ENCODE measurements at places on chromosomes 7 and 10.

DNA sequence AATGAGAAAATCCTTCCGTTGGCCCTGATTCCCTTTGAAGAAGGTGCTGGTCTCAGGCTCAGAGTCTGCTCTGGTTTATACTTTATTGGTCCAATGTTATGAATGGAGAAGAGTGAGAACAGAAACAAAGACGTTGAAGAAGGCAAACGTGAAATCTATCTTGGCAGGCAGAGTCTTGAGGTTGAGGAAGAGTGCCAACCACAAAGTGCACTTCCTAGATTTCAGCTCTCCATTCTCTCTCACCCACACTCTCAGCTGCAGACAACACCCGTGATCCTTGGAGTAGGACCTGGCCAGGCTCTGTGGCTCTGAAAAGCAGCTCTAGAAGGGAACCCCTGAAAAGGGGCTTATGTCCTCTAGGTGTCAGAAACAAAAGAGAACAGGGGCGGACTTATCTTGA, 128.9 kb upstream of the PLXNA4 start:
- no peak for DNase-seq

DNA sequence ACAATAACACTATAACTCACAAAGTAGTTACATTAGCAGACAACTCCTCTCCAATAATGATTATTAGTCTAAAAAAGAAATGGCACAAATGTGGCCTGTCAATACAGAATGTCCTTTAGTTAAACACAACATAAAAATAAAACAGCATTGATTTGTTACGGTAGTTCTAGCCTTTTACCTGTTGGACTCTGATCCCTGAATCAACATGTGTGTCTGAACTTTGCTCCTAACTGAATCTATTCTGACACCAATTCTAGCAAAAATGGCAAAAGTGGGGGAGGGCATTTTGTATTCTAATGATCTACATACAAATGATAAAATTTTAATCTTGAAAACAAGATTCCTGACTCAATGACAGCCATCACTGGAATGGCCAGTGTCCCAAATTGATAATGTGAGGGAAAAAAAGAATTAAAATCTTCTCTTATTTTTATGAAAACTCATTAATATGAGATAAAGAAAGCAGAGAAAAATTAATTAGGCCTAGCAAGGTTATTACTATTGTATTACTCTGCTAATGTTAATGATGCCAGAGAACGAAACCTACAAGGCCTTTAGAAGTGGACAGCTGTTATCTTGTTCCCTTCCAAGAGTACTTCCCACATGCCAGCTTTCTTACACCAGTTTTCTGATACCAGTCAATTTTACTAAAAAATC, 30.2 kb downstream of the FRA10AC1 start:
- no peak for DNase-seq

GRCh38 chr10:126738001-126738400, 67.5 kb upstream of the C10orf90 start:
- no peak for DNase-seq

- DNase-seq = no peak
Measured at GRCh38 chr10:17580885-17581284, 36.3 kb downstream of the HACD1 start.

DNA sequence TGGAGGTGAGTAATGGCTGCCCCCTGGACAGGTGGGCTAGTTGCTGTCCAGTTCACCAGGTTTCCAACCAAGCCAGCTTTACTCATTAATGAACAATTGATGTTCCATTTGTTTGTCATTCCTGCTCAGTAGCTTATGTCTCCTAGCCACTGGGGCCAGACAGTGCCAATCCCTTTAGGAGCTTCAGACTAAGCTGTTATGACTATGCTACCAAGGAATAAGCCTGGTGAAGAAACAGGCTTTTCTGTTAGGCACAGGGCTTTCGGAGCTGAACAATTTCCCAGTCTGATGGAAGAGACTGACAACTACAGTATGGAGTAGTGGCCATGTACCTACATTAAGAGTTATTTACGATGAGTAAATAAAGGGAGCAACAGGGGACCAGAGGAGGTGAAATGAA, 2.1 kb upstream of the FMC1 start:
- no peak for DNase-seq

GRCh38 chr10:9198611-9199010, 1144.1 kb downstream of the GATA3 start:
- DNase-seq = no peak

GRCh38 chr7:44152971-44153947, 12.1 kb upstream of the MYL7 start:
- no peak for DNase-seq

DNA sequence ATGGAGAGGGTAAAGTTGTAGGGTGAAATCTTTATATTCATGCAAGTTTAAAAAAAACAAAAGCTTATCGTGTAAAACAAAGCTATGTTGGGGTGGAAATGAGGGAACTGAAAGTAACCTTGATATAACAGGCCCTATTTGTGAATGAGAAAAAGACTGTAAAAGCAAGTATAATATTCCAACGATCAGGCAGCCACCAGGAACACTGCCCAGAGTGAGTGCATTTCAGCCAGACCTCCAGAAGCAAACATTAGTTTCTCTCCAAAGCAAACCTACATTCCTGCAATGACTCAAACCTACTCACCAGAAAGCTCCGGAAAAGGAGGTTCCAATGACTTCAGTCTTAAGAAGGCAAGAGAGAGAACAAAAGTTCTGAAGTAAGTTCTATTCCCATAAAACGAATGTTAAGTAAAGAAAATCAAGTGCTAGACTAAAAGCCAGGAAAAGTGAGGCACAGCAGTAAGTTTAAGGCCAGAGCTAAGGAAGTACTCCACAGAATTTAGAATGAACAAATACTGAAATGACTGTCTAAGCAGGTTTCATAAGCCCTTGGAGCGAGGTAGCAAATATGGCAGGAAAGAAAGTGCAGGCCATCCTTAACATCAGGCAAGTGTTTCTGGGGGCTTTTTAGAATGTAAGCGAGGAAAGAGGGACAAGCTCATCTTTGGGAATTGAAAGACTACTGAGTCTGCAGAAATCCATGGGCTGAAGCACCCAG, 493.1 kb downstream of the XPNPEP1 start:
- DNase-seq = no peak

GRCh38 chr10:20916976-20917375, 19.9 kb upstream of the NEBL start:
- no peak for DNase-seq

GRCh38 chr7:150450491-150451001, at the start of gene GIMAP8:
GIMAP8 (plus strand) TSS chr7:150450630; CDS start chr7:150466699, 16,069 bp downstream.
- no peak for DNase-seq

GRCh38 chr7:144842377-144842851, 6.6 kb upstream of the TPK1 start:
- DNase-seq = no peak

GRCh38 chr7:135508883-135509588, 866 bp downstream of the CNOT4 start:
- DNase-seq = no peak

- no peak for DNase-seq
Measured at GRCh38 chr7:41319581-41319980, 383.3 kb downstream of the INHBA start.

DNA sequence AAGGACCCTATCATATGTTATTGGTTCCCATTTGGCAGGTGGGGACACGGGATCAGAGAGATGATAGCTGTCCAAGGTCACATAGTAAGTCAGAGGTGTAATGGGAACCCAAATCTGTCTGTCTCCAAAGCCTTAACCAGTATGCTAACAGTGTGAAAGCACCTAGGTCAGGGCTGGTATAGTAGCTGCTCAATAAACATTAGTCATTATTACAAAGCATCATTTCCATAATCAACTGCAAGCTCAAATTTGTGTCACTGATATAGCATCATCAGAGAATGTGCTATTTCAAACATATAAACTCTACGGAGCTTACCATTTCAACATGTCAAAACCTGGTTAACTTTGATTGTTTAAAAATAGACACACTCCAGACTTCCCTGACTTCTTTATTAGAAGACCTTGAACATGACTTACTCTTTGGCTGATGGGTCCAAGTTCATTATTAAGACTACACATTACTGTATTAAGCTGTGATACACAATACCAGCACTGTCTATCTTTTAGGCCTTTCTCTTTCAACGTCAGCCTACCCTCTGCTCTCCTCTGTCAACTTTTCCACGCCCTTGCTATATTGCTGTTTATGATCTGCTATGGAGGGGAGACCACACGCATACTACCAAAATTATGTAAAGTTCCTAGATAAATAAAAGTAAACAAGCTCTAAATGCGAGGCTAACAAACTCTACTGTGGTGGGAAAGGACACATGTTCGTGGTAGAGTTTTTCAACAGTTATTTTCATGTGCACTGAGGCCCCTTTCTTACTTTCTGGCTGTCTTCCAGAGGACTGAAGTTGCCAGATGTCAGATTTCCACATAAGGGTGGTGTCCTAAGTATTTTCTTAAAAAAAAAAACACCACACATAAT, 33.6 kb downstream of the DNMBP start:
- DNase-seq = no peak

GRCh38 chr10:16184096-16184597, 252.7 kb upstream of the PTER start:
- DNase-seq = no peak

DNA sequence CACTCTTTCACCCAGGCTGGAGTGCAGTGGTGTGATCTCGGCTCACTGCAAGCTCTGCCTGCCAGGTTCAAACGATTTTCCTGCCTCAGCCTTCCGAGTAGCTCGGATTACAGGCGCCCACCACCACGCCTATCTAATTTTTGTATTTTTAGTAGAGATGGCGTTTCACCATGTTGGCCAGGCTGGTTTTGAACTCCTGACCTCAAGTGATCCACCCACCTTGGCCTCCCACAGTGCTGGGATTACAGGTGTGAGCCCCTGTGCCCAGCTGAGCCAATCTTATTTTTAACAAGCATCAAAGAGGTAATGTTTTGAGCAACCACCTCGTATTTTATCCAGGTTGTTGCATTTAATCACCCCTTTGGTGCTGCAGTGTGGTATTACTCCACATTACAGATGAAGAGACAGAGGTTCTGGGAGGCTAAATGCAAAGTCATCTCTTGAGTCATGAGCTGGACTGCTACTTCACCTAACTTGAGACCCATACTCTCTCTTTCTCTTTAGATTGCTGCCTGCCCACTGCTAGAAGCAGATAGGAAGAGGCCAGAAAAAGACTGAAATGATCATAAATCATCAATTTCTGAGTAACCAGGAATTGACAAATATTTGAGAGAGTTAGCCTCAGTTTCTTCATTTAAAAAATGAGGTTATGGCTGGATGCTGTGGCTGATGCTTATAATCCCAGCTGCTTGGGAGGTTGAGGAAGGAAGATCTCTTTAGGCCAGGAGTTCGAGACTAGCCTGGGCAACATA, 116.2 kb downstream of the CAMK1D start:
- DNase-seq = no peak

- DNase-seq = no peak
Measured at GRCh38 chr10:21929070-21929469, 74.5 kb downstream of the DNAJC1 start.

DNA sequence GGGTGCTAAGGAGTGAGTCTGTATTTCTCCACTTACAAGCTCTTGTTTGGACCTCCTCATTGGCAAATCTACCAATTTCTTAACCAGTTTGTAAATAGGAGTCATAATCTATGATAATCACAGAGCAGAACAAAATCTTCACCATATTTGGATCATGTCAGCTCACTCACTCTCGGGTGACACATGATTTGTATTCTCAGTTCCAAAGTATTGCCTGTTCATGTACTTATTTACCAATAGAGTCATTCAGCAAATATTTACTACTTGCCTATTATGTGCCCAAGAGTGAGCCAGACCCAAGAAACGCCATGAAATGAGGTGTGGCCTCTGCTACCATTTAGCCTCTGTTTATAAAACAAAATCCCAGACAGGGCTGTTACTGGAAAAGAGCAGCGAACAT, 114.8 kb downstream of the TSPAN12 start:
- DNase-seq = peak; percentile 71

DNA sequence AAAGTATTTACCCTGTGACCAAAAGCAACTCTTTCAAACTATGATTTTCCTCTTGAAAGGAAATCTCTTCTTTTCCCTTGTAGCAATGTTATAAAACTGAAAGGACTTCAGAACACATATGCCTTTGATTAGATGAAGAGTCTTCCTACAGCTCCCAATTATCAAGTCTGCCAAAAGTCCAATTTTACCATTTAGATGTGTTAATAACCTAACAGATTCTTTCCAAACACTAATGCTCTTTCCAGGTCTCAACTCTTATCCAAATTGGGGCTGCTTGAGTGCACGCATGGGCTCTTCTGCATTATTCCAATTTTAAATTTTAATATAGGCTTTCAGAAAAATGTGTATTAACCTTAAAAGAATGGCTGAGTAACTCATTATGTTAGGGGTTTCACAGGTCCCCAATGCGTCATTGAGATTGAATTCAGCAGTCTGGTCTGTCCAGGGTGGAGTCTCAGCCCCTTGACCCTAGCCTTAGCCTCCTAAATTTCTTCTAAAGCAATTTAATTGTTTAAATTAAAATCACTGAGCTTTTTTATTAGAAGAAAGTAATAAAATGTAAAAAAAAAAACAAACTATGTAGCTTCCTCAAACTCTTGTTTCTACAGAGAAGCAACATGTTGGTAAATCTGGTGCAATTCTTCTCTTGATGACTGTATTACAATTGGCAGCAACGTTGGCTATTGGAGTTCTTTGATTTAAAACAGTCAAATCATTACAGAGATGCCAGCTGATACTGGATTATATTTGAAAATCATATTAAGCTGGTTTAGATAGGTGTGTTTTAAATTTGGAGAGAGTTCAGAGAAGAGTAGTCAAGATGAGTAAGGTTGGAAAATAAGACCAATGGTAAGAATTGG, 170.4 kb downstream of the DKK1 start:
- no peak for DNase-seq

- peak; percentile 98 for DNase-seq
Measured at GRCh38 chr7:107169120-107170050, 582 bp downstream of the HBP1 start.

DNA sequence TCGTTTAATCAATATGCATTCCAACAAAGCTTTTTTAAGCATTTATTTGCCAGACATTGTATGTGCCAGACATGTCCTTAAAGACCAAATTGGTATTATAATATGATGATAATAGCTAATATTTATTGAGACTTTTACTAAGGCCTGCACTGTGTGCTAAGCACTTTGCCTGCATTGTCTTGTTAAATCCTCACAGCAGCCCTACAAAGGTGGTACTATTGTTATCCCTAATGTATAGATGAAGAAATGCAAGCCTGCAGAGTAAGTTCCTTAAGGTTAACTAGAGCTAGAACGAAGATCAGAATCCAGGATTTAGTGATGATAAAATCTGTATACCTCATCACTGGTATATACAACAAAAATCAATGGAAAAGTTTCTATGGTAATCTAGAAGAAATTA, 5.3 kb upstream of the CAPZA2 start:
- DNase-seq = no peak

- DNase-seq = no peak
Measured at GRCh38 chr10:48551861-48552591, 52.8 kb downstream of the ARHGAP22 start.

GRCh38 chr7:55149001-55149400, 130.2 kb downstream of the EGFR start:
- DNase-seq = no peak

DNA sequence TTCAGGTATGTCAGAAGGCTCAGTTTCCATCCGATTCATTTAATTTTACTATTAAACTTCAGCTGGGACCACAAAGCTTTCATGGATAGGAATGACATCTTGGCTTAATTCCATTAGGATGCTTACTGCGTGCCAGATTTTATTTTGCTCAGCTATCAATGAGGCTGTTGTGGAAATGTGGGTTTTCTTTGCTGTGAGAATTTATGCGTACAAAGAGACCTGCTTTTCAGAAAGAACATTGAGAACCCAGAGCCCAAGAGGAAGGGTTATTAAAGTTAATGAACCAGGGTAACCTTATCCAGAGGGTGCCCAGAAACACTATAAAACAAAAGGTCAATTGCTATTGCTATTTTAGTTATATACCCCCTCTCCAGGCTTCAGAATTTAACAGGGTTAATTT, 98.3 kb downstream of the MKLN1 start:
- DNase-seq = no peak

Measured in LNCaP clone FGC (cell line).